ENCODE measurements at places on chromosomes 1 and 21.

- no peak for DNase-seq
These were observed 420.6 kb downstream of the SIPA1L2 start for GRCh38 chr1:232209357-232209756.

GRCh38 chr1:239600588-239600987 lies 214.2 kb downstream of the CHRM3 start:
- DNase-seq: no peak

GRCh38 chr1:154973344-154974101 lies 958 bp upstream of the CKS1B start:
- peak; percentile 97 for DNase-seq

DNA sequence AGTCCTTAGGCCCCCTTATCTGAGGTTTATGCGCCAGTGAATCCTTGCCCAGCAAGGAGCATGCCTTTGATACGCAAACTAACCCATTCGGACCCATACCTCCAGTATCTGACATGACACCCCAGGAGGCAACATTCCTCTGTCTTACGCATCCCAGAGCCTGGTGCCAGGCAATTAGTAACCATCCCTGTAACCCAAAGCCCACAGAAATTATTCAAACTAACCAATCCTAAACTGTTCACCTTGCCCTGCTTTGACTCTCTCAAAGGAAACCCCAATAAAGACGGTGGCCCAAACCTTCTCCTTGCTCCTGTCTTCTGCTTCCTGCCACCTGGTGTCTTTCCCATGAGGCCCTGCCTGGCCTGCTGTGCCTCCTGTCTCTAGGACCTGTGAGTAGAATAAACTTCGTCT lies 36.4 kb downstream of the ZNF496 start:
- no peak for DNase-seq

DNA sequence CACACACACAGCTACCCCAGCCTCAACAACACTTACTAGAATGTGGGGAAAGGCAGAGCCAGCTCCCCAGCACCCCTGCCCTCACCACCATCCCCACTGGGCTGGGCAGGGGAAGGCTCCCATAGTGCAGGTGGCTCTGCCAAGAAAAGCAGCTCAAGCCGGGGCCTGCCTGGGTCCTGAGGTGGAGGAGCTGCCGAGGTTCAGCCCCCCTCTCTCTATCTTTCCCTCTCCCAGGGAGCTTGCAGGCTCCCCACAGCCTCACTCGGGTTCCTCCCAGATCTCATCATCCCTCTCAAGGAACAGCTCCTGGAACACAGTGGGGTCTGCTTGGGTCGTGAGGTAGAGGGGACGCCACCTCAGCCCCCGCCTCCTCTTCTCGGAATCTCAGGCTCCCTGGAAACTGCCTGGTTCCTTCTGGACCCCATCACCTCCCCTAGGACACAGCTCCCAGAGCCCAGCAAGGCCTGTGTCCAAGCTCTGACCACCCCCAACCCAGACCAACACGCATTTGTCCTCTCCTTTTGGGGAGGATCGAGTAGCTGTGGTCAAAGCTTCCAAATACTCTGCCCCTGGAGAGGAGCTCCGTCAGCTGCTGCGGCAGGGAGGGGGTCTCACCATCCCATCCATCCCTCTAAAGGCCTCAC lies 704 bp downstream of the S100A16 start:
- DNase-seq: no peak

DNA sequence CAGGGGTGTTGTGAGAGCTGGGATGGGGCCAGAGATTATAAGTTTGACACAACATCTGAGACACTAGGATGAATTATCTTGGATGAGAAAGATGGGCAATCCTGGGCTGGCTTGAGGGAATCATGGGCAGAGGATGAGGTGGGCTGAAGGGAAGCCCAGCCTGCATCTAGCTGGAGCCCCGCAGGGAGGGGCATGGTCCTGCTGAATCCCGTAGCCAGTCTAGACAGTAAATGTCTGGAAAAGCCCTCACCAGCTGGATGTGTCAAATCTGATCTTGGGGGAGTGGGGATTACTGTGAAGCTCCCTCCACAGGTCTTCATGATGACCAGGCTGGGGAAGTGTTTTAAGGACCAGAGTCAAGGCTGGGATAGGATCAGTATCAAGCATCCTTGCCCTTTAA lies 3.6 kb upstream of the CASQ1 start:
- DNase-seq: no peak

- DNase-seq: no peak
These were observed 91.0 kb upstream of the PLPPR4 start for GRCh38 chr1:99173282-99173681.

GRCh38 chr1:19115082-19115808 lies 94.8 kb downstream of the UBR4 start:
- DNase-seq: no peak

DNA sequence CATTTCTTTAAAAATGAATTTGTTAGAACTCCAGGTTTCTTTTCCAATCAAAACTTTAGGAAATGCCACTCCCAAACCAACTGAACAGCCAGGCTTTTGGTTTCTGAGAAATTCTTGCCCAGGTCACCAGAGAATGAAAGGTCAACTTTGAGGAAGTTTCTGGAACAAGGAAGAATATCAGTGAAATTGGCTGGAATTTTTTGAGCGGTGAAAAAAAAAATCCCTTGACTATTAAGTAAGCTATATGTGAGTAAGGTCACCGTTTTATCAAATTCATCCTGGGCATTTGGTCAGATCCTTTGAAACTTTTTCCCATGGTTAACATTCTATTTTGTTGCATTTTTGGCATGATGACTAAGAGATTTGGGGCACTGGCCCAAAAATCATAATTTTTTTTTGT lies 469.3 kb downstream of the LTN1 start:
- no peak for DNase-seq

DNA sequence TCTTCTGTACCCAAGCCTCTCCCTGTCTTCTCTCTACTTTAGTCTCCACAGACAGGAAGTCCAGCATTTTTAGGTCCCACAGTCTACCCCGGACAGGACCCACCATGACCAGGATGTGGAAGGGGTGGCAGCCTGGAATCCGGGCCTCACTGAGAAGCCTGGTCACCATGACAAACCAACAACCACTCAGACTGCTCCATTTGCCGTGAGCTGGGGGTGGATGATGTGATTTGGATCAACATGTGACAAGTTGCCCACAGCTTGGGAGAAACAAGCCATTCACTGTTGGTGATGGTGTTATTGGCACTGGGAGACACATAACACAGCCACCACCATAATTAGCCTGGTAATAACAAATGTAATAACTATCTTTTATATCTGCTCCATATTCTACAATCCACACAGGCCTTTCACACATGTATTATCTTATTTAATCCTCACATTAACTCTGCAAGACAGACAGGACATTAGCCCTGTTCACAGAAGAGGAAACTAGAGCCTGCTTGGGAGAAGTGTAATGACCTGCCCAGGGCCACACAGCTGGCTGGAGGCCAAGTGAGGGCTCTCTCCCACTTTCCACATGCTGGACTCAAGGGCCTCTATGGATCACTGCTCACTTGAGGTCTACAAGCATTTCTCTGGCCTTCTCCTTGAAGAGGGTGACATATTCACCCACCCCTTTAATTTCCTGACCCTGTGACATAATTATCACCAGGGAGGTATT lies 22.9 kb downstream of the MEF2D start:
- DNase-seq: no peak

GRCh38 chr1:156750711-156751450 lies 594 bp downstream of the HDGF start:
- no peak for DNase-seq

- no peak for DNase-seq
These were observed 47.9 kb downstream of the CDC7 start for GRCh38 chr1:91548376-91549040.

DNA sequence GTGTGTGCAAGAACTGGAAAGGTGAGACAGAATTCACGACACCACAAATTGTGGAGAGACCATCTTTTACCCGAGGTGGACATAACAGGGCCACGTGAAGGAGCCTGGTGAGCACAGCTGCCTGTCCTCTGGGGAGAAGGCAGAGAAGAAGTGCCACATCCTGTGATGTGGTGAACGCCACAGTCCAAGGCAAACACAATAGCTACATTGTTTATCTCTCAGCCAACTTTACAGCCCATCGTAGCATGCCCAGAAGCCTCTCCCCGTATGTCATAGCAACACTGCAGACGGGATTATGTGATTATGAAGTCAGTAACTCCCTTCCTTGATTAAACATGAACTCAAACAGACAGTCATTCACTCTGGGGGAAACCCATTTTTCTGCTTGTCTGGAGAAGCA lies 612.2 kb downstream of the SMYD3 start:
- DNase-seq: no peak

DNA sequence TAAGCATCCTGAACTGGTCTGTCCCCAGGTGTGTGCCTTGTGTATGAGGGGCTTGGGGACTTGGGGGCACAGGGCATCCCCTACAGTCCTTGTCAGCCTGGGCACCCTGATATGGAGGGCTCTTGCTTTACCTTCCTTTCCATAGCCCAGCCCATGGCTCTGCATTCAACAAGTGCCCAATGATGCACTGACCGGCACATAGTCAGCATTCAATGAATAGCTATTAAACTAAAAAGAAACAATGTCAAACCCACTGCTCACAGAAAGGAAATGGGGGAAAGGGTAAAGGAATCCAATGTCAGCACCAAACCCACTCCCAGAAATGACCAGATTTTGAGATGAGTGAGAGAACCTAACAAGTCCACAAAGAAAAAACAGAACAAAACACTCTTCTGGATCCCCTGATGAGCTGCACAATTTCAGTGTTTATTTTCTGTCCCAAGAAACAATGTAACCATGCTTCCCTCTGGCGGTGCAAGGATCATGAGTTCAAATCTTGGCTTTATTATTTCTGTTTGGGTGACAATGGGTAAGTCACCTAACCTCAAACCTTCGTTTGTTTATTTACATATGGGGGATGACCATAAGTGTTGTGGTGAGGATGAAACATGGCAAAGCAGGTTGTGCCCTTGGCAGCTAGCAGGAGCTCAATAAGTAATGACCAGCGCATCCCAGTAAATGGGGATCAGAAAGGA lies 22.0 kb downstream of the SYT6 start:
- no peak for DNase-seq

GRCh38 chr1:160114085-160114484 lies 1.5 kb upstream of the ATP1A2 start:
- DNase-seq: no peak

GRCh38 chr1:151871284-151872030 lies 17.9 kb upstream of the THEM5 start:
- DNase-seq: no peak

GRCh38 chr1:200972985-200973742 lies 50.4 kb downstream of the KIF21B start:
- no peak for DNase-seq

GRCh38 chr1:13760921-13761320 lies 60.9 kb downstream of the PRDM2 start:
- DNase-seq: no peak

DNA sequence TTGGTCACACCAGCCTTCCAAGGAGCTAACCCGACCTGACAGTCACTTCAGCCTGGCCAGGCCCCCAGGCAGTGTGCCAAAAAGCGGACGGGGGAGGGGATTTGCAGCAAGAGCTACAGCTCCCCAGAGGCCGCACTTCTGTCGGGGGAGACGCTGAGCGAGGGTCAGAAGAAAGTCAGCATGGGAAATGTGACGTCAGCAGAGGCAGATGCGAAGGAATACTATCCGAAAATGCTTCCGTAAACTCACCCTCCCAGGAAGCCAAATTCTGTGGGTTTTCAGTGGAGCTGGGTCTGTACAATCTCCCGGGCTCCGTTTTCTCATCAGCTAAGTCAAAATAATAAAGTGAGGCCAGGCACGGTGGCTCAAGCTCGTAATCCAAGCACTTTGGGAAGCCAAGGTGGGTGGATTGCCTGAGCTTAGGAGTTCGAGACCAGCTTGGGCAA lies 28.5 kb upstream of the ECE1 start:
- DNase-seq: no peak

DNA sequence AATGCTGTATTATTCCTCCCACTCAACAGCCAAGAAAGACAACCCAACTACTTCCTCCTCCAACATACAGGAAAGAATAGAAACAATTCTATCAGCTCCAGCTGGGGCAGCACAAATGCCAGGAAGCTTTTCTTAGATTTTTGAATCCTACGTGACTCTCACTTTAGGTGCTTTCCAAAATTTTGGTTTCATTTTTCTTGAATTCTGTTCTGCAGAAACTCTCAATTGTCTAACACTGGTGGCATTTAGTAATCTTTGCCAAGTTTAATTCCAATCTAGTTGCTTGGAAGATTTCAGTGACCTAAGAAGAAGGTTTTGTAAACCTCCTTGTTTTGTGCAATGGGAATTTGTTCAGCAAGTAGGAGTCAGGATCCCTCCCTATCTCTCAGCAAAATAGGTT lies 37.1 kb upstream of the DOCK7 start:
- no peak for DNase-seq

DNA sequence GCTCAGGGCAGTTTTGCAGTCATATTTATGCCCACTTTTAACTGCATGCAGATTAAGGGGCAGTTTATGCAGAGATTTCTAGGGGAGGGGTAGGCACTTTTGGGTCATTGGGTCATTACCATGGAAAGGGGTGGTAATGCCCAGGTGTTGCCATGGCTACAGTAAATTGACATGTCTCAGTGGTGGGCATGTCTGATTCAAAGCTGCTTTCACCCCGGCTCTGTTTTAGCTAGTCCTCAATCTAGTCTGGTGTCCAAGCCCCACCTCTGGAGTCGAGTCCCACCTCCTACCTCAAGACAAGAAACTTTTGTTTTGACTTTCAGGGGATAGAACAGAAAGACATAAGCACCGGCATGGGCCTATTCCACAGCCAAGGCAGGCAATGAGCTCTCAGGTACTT lies 8.9 kb upstream of the NEK2 start:
- no peak for DNase-seq

- no peak for DNase-seq
These were observed 65.8 kb upstream of the F3 start for GRCh38 chr1:94607398-94607797.

DNA sequence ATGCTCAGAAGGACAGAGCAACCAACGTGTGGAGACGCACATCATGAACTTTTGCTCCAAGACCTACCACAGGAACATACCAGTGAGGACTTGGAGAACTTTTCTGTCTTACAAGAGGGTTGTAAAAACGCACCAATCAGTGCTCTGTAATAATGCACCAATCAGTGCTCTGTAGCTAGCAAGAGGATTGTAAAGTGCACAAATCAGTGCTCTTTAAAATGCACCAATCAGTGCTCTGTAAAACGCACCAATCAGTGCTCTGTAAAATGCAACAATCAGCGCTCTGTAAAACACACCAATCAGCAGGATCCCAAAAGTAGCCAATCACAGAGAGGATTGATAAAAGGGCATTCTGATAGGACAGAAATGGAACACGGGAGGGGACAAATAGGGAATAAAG lies 40.4 kb upstream of the SPAG17 start:
- DNase-seq: no peak

GRCh38 chr1:18415448-18416027 lies 65.2 kb upstream of the KLHDC7A start:
- no peak for DNase-seq

DNA sequence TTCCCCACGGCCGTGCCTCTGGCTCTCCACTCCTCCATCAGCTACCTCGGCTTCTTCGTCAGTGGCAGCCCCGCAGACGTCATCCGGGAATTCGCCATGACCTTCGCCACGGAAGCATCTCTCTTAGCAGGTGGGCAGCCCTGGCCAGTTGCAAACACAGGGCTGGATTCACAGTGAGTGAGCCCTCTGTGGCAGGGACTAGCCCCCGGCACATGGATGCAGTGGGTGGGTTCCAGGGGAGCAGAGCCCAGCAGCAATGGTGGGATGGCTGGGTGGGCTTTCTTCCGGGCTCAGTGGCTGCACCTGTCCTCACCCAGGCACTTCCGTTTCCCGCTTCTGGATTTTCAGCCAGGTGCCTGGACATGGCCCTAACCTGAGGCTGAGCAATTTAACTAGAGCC lies 9.4 kb downstream of the UBASH3A start:
- DNase-seq: no peak

- DNase-seq: no peak
These were observed 572.9 kb upstream of the CAMK1G start for GRCh38 chr1:209010475-209011230.
